ENCODE measurements at places on chromosomes 12 and 14.
A peak's percentile ranks its signal among the peaks of the same experiment; 100 is the strongest.

DNA sequence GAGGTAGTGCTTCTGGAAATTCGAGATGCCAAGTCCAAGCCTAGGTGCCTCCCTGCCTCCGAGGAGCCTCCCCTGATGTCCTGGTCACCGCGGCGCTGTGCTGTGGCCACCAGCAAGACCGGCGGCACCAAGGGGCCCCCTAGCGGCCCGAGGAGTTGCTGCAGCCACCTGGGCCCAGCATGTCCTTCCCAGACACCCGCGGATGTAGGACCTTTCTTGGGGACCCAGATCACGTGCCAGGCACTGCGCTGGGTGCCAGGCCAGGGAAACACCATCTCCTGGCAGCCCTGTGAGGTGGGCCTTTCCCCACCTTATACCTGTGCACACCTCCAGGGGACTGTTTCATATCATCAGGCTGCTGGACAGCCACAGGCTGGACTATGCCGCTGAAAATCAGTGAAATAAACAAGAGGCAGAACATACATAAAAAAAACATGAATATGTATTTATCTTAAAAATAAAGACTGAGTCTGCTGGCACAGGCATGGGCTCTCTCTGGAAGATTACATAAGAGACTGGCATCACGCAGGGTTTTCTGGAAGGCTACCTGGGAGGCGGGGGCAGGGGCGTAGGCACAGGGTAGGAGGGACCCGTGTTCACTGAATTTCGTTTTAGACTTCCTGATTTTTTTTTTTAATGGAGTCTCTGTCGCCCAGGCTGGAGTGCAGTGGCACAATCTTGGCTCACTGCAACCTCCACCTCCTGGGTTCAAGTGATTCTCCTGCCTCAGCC lies 15.9 kb upstream of the HHIPL1 start:
- DNase-seq: peak; percentile 22

- no peak for DNase-seq
Measured at GRCh38 chr14:34228650-34228976, 233.4 kb downstream of the SPTSSA start.

DNA sequence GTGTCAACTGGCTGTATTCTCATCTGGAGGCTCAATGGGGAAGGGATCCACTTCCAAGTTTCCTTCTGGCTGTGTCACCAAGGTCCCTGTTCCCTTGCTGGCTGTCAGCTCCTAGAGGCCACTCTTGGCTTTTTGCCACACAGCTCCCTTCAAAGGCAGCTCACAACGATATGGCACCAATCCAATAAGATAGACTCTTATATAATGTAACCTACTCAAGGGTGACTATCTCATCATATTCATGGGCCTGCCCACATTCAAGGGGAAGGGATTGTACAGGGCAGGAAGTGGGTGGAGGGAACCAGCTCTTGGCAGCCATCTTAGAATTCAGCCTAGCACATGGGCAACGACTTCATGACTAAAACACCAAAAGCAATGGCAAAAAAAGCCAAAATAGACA lies 98.7 kb upstream of the PLXNC1 start:
- peak; percentile 39 for DNase-seq

DNA sequence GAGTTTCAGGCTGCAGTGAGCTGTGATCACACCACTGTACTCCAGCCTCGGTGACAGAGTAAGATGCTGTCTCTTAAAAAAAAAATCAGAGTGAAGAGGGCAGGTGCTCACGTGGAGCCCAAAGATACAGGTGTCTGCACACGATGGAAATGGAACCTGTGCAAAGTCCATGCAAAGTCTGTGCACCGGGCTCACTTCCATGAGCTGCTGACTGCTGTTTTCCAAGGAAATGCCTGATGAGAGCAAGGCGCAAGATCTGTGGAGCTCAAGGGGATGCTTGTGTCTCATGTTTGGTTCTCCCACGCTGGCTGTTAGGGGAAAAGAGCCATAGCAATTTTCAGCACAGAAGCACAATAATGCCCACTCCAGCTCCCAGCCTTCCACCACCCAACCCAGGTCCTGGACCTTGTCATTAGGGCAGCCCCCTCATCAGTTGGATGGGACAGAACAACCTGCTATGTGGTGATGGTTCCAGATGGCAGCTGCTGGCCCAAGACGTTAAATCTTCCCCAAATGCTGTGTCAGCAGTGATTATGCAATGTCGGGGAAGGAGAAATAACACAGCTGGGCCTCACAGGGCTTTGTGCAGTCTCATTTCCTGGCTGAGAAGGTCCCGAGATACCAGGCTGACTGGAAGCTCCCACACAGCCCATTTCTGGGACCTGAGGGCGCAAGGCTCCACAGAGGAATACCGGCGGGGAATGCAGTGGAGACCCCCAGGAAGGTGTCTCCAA lies 27.9 kb upstream of the DICER1 start:
- no peak for DNase-seq

GRCh38 chr14:102278631-102278935 lies 26.4 kb downstream of the MOK start:
- DNase-seq: no peak

DNA sequence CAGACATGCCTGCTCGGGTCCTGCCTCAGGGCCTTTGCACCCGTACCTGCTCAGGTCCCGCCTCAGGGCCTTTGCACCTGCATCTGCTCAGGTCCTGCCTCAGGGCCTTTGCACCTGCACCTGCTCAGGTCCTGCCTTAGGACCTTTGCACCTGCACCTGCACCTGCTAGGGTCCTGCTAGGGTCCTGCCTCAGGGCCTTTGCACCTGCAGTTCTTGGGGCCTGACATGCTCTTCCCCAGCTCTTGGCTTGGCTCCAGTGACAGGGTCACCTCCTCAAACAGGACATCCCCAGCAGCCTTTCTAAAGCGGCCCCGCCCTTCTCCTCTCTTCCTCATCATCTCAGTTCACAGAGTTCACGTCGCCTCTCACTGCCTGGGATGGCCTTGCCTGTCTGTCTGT lies 54.9 kb upstream of the NCOR2 start:
- DNase-seq: no peak

DNA sequence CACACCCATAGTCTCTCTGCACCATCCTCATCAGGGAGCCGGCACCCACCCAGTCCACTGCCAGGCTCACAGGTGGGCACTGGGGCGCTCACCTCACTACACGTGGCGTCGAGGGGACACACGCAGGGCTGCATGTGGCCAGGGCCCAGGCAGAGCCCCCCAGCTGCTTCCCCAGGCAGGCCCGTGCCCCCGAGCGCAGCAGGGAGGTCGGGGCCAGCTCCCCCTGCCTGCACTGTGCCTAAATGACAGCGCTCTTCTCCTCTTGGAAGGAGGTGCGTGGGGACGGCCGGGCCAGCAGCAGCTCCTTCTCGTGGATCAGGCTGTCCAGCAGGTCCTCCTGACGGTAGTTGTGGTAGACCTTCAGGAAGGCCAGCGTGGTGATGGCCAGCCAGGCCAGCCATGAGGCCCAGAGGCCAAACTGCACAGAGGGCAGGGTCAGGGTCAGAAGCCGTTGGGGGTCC lies 11.3 kb downstream of the TMEM179 start:
- DNase-seq: no peak

GRCh38 chr14:104741108-104741802 lies 11.7 kb upstream of the SIVA1 start:
- no peak for DNase-seq

GRCh38 chr14:98140862-98141530 lies 1131.0 kb downstream of the BCL11B start:
- no peak for DNase-seq

- DNase-seq: no peak
Measured at GRCh38 chr12:46459861-46460545, 87.4 kb upstream of the SLC38A2 start.

GRCh38 chr12:104823985-104824461 lies 134.1 kb downstream of the SLC41A2 start:
- no peak for DNase-seq

DNA sequence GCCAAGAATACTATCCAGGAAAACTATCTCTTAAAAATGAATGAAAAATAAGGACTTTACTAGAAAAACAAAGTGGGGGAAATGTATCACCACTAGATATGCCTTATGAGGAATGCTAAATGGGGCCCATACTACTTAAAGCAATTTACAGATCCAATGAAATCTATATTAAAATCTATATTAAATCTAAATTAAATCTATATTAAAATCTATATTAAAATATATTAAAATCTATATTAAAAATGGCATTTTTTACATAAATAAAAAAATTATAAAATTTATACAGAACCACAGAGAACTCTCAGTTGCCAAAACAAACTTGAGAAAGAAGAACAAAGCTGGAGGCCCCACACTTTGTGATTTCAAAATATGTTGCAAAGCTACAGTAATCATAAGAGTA lies 234.5 kb downstream of the RPL10L start:
- no peak for DNase-seq

DNA sequence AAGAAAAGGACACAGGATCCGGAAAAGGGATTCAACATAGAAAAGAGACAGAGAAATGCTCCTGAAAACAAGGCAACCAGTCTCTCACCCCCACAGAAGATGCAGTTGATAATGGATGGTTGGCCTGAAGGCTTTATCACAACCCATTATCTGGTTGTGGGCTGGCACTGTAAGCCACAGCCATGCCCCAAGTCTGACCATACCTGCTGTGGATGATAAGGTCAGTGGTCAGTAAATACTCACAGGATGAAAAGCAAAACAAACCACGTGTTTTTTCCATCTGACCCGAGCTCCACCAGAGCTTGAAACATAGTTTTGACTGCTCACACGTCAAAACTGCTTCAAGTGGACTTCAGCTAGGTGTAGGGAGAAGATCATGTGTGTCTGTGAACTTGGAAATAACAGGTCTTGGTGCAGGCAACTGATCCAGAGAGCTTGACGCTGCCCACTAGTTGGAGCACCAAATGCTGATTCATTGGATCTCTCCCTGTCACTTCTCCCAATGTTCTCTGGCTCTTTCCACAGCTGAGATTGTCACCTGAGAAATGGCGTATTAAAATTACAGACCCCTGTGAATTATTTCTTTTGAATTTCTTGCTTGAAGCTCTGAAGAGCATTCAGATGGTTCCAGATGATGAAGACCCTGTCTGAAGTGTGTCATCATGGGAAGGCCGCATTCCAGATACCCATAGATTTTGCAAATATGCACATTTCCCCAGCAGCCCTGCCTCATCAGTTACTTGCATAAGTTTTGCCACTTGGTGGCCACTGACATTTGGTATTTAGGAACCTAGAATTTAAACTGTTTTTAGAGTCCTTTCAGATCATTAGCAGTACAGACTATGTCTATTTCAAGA lies 8.5 kb downstream of the TMEM233 start:
- no peak for DNase-seq

- no peak for DNase-seq
Measured at GRCh38 chr14:102957222-102957621, 34.8 kb downstream of the AMN start.

DNA sequence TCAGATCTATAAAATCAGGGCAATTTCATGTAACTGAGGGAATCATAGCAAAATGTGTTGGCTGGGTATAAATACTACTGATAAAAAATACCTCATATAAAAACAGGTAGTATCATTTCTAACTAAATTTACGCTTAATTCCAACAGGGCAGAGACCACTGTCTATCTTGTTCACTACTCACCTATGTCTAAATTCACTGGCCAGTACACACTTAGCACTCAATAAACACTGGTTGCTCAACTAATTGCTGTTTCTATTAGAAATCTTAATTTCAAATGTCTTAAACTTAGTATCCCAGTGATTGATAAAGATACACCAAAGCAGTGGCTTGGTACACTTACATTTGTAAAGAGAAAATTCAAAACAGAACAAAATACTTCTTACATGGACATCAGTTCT lies 55.6 kb downstream of the HNRNPC start:
- DNase-seq: no peak

GRCh38 chr12:115096588-115097397 lies 412.8 kb upstream of the TBX3 start:
- no peak for DNase-seq

- DNase-seq: no peak
Measured at GRCh38 chr12:48961801-48962200, 4.5 kb upstream of the ARF3 start.

GRCh38 chr12:51527966-51528365 lies 63.1 kb upstream of the SCN8A start:
- no peak for DNase-seq

GRCh38 chr12:56317675-56318074 lies 1.9 kb upstream of the CNPY2 start:
- DNase-seq: no peak

GRCh38 chr14:68140076-68140741 lies 320.6 kb downstream of the RAD51B start:
- peak; percentile 16 for DNase-seq

DNA sequence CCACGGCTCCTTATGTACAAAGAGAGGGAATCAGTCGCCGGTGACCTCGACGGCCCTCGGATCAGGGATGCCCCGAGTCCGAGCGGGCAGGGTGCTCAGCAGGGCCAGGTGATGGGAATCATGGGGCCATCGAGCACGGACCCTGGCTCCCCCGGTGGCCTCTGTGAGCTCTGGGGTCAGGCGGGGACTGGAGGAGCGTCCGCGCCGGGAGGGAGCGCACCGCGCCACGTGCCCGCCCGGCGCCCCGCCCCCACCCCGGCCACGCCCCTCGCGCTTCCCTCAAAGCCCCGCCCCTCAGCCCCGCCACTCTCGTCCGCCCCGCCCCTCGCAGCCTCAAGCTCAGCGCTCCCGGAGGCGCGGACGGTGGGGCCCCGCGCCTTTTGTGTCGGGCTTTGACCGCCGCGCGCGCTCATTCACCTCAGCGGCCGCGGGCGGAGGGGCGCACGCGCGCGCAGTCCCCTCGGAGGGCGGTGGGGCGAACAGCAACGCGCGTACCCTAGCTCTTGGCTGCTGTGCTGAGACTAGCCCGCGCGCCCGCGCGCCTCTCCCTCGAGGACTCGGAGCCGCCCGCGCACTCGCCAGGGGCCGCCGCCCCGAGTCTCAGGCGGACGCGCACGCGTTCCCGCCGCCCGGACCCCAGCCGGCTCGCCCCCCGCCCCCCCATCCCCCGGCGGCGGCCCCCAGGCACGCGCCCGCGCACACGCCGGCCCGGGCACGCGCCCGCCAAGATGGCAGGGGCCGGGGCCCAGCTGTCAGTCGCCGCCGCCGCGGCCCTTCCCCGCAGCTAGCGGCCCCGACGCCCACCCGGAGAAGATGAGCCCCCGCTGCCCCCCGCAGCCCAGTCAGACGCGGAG lies 93.9 kb upstream of the EVL start:
- peak; percentile 70 for DNase-seq

DNA sequence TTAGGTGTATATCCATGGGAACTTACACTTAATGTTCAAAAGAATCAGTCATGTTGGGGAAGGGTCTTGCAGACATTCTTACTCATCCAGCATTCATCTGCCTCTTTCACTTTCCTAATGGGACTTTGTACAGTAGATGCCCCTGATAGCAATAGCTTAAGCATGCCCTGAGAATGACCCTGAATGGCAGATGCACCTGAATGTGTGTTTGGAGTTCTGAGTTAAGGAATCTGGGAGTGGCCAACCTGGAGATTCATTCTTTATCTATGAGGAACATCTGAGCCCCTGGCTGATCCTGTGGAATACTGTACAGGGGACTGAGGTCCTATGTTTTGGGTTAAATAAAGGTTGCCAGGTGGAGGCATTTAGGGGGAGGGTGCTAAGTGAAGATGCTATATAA lies 71.3 kb upstream of the MANSC4 start:
- no peak for DNase-seq

GRCh38 chr12:102681747-102682146 lies 201.4 kb upstream of the IGF1 start:
- DNase-seq: no peak

All from NCI-H2029 (cell line).